ENCODE measurements at places on chromosomes 5 and 9.
A peak's percentile ranks its signal among the peaks of the same experiment; 100 is the strongest.

GRCh38 chr9:114973216-114973615, 42.8 kb upstream of the TNFSF8 start:
- no peak for DNase-seq

GRCh38 chr5:149747833-149748366, 17.8 kb downstream of the PPARGC1B start:
- no peak for DNase-seq

- DNase-seq: no peak
Observed at GRCh38 chr9:32497921-32498320, 28.1 kb downstream of the RIGI start.

- no peak for DNase-seq
Observed at GRCh38 chr5:154945695-154946301, 4.9 kb downstream of the MRPL22 start.

- no peak for DNase-seq
Observed at GRCh38 chr5:150661086-150661485, at the start of gene MYOZ3. TSS of gene MYOZ3 (plus strand) at chr5:150661251. CDS start at chr5:150662942, 1,691 bp downstream.

- peak; percentile 29 for DNase-seq
Observed at GRCh38 chr5:66538531-66538930, 57.7 kb upstream of the MAST4 start.

- peak; percentile 52 for DNase-seq
Observed at GRCh38 chr9:78369639-78370219, 72.8 kb downstream of the PSAT1 start.

Measured in HT1080 (cell line).